Bronchial smooth muscle cell (primary cell): ENCODE measurements at places on chromosomes 3 and 15. TPM values are rescaled to one million over a fixed set of nuclear protein-coding genes. Genes with fewer than 3 reads are reported as not detected.

The INSYN1 gene
- 0.32 and 2.5 TPM in 2 replicates for total RNA-seq

The PLSCR5 gene
- total RNA-seq = not detected in 2 replicates

The ACKR4 gene
- total RNA-seq = 4.3 and 4.7 TPM in 2 replicates

The MAP1A gene
- 42.0 and 53.7 TPM in 2 replicates for total RNA-seq

The HEMK1 gene
- total RNA-seq = 8.7 and 12.1 TPM in 2 replicates

The HESX1 gene
- 0.34 and 0.79 TPM in 2 replicates for total RNA-seq

The PLSCR2 gene
- 0.32 TPM in 1 of 2 replicates, not detected in the other for total RNA-seq

The TLR9 gene
- total RNA-seq = under 0.01 and 0.09 TPM in 2 replicates

The CHST13 gene
- total RNA-seq = not detected in 2 replicates

The PIF1 gene
- 4.3 and 7.7 TPM in 2 replicates for total RNA-seq

The C15orf39 gene
- total RNA-seq = 0.95 and 1.6 TPM in 2 replicates

The FOXL2 gene
- total RNA-seq = under 0.01 TPM in 1 of 2 replicates, not detected in the other
